ENCODE measurements at places on chromosomes 5 and 9.

DNA sequence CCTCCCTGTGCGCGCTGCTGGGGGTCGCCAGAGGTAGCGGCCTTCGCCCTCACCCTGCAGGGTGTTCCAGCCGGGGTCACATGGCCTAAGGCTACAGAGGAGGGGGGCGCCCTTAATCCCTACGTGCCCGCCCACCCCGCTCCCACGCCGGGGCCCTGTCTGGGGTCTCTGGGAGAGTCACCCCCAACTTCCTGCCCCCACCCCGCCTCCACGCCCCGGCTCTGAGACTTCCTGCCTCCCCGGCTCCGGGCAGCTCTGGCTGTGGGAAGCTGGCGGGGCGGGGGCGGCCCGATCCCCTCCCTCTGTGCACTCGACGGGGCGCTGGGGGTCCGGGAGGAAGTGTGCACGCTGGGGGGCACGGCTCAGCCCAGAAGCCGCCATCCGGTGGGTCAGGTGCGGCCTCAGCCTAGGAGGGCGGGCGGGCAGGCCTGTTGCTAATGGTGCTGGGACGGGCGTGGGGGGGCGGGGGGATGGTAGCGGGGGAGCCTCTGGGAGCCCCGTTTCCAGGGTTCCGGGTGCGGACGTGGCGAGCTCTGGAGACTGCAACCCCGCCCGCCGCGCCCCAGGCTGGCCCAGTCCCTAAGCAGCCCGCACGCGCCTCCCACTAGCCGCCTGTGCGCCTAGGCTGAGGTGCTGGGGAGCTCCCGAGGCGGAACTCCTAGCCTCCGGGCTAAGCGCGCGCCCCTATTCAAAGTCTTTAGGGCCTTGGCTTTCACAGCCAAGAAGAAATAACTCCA is 61.6 kb downstream of the CXXC5 start:
- no peak for DNase-seq

GRCh38 chr5:19676895-19677294 is 311.1 kb downstream of the CDH18 start:
- DNase-seq = no peak

- DNase-seq = no peak
Observed at GRCh38 chr5:137415231-137415681, 83.9 kb downstream of the SPOCK1 start.

DNA sequence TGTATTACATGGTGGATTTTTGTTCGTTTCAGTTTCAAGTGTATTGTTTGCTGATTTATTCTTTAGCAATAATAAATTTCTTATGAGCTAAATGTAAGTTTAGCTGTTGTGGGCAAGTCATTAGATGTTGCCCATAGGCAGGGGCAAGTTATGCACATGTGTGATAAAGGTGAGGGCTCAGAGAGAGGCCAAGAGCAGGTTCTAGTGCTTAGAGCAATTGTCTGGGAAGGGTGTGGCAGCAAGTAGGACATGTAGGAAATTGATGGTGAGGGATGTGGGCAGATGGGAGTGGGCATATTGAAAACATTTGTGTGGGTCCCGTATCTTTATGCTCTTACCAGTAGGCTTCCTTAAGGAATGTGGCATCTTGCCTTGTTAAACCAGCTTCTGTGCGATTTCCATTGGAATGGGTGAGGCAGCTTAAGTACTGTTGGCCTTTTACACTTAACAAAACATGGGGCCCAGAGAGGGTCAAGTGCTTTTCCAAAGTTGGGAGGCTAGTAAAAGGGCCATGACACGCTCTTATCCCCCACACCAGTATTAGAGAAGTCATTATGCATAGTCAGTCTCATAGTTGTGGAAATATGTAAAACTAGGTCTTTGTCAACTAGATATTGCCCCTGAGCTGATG is 60.6 kb downstream of the KDM4C start:
- DNase-seq = no peak

- DNase-seq = no peak
Observed at GRCh38 chr9:34332076-34332964, 3.0 kb downstream of the NUDT2 start.
